ENCODE measurements at places on chromosomes 3 and 15.

DNA sequence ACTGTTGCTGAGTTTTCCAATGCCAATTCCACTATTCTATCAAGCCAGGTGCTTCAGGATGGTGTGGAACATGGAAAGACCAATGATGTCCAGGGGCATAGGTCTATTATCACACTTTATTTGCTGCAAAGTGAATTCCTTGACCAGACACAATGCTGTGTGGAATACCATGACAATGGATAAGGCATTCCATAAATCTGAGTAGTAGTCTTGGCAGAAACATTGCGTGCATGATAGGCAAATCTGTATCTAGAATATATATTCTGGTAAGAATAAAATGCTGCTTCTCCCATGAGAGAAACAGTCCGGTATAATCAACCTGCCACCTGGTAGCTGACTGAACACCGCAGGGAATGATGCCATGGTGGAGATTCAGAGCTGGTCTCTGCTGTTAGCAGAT, 70.0 kb upstream of the ALDH1A3 start:
- no peak for DNase-seq

GRCh38 chr15:26561896-26562295, 211.0 kb downstream of the GABRB3 start:
- DNase-seq, result no peak

DNA sequence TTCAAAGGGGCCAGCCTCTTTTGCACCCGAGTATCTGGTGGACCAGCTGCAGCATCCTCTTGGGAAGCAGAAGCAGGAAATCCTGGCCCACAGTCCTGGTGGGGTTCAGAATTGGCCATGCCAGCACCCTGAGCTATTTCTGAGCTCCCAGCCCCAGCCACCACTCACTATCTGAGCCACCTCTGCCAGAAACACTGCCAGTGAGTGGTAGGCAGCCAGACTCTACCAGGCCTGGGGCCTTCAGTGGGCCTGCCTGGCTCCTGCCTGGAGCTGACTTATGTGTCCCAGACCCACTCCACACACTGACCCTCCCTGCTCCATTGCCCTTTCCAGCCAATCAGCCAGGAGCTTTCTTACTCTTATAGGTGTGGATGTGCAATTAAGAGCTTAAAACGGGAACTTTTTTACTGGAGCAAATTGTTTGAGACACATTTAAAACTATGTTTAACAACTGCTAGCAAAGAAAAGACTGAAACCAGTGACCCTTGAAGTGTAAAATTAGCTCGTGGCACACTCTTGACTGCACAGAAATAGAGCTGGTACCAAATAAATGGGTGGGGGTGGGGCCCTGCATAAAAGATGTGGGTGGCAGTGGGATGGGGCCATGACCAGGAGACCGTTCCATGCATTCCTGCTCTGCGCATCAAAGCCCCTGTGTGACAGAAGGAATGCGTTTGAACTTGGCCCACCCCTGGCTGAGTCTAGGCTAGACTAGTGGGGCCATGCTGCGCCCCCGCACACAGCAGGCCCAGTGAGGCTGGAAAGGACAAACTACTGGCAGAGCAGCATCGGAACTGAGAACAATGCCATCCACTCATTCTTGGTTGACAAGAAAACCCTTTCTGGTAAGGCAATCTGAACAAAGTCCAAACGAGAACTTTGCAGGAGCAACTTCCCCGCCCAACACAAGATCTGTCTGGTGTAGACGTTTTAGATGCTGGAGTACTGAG, 48.0 kb downstream of the CTNNB1 start:
- no peak for DNase-seq

DNA sequence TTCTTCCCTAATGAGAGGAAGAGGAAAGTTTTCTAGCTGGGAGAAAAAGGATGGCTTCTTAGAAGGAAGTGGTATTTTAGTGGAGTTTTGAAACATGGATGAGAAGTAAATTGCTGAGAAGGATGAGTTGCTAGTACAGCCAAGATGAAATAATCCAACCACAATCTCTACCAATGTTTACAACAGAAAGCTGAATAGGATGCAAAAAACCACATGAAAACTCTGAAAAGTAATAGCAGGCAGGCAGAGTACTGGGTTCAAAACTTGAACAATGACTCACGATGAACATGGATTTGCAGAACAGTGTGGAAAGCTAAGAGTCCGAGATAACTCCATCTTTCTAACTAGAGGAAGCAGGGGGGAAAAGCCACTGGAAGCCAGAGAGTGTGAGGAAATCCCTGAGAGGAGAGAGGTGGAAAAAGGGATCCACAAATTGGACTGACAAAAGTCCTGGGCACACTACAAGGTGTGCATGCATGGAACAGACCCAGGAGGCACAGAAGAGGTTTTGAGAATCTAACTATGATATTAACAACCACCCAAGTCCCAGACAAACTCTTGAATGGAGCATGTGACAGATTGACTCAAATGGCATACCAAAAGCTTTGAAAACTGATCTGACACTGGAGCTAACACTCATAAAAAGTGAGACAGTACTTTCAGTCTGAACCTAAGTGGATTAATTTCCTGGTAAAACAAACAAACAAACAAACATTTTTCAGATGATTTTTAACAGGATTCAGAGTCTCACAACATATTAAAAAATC, 76.7 kb downstream of the ST6GAL1 start:
- DNase-seq, result no peak

DNA sequence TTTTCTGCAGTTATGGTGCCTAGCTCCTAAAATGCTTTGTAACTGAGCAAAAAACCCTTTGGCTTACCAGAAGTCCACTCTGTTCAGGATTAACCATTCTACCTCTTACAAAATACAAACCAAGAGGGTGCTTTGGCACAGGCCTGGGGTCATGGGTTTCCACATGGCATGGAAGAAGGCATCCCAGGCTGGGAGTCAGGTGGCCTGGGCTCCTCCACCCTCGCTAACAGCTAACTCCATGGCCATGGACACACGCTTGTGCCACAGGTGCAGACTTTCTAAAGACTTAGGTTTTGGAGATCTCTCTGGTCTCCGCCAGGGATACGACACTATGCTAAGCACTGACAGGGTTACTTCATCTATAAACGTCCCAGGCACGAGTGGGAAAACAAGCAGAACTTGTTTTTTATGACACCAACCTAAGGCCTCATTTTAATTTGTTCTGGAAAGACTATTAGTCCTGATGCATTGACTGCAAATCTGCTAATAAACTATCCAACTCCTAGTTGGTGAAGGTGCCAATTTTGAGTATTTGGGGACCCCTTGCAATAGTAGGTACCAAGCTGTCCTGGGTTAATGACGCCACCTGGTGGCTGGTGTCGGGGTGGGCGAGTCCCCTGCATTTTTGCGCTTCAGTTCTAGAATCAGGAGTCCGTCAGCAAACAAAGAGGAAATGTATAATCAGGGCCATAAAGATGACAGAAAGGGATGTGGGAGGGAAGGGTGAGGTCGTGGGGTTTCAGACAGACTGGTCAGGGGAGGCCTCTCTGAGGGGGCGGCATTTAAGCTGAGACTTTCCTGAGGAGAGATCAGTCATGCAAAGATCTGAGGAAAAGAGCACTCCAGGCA, 10.3 kb upstream of the ALDH1A3 start:
- no peak for DNase-seq

GRCh38 chr3:46245146-46245545, 2.9 kb downstream of the CCR3 start:
- no peak for DNase-seq

DNA sequence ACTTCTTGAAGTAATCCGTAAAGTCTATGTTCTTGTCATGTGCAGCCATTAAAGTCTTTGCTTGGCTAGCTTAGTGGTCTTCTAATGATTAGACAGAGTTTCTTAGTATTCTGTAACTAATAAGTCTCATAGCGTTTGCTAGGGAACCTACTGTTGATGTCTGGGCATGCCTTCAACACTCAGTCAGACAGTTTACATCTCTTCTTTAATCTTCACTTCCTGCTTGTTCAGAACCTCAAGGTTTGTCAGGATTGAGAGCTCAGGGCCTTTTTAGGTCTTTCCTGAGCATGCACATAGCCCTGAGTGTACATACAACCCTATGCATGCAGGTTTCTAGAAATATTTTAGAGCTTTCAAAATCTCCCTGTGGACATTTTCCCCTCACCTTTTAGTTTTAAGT, 426.3 kb downstream of the AGBL1 start:
- no peak for DNase-seq

DNA sequence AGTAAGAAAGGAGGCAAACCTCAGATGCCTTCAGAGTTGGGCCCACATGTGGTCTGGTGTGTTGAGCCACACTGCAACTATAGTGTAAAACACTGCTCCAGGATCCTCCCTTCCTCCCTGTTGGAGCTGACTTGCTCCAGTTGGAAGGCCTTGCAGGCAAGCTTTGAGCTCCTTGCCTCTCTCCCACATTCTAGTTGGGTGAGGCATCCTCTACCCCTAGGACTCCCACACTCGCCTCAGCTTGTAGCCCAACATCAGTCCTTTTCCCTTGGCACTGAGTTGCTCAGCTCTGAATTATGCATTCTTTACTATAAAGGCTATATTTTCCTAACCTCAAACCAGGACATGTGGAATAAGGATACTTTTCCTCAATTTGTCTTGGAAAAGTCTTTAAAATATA, 143.9 kb downstream of the NECTIN3 start:
- no peak for DNase-seq
